ENCODE measurements at places on chromosomes 5 and 9. TPM values are rescaled to one million over a fixed set of nuclear protein-coding genes. Genes with fewer than 3 reads are reported as not detected.
A peak's percentile ranks its signal among the peaks of the same experiment; 100 is the strongest.

SLC6A3 gene
- not detected for total RNA-seq

DNA sequence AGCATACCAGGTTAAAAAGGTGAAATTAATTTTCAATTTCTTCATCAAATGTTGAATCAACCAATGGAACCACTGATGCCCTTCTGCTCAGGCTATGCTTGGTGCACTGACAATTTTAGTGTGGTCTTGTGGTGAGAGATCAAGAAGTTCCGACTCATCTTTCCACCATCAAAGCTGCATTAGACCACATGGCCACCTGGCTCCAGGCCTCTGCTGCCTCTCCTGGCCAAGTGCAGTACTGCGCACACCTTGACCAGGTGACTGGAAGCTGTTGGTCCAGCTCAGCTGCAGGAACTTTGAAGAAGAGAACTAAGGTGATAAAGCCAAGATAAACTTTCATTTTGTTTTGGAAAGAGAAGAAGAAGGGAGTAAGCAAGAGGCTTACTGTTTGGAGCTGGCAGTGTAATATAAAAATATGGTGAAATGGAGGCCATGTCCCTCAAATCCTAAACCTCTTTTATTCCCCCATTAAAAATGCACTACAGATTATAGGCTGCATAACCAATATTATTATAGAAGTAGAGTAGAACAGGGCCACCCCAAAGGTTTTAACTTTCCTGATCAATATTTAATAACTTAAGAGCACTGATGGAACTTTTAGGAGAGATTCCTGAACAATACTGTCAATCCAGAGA is 315.5 kb upstream of the C9orf72 start:
- DNase-seq, result no peak

GRCh38 chr5:143923634-143924266 is 111.8 kb downstream of the HMHB1 start:
- peak; percentile 66 for DNase-seq

MCIDAS gene
- total RNA-seq, result not detected

DNA sequence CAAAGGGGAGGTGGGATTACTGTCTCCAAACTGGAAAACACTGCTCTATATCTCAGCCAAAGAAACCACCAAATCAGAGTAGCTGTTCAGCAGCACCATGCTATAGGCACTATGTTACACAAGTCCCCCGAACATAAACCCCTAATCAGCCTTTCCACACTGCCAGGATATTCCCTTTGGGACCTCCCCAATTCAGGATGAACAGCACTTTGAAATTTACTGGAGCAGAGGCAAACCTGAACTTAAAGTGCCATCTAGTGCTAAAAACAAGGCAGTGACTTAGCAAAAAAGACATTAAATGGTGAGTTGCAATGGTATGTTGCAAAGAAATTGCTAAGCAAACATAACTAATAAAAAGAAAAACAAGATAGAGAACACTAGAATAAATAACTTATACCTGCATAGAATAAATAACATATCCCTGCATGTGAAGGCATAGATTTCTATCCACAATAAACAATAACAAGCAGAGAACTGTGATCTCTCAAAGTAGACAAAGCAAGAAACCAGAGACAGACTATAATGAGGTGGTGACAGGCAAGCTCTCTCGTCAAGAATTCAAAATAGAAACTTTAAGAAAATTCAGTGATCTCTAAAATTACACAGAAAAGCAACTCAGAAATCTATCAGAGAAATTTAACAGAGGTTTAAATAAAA is 584.4 kb upstream of the ACO1 start:
- DNase-seq, result no peak

DNA sequence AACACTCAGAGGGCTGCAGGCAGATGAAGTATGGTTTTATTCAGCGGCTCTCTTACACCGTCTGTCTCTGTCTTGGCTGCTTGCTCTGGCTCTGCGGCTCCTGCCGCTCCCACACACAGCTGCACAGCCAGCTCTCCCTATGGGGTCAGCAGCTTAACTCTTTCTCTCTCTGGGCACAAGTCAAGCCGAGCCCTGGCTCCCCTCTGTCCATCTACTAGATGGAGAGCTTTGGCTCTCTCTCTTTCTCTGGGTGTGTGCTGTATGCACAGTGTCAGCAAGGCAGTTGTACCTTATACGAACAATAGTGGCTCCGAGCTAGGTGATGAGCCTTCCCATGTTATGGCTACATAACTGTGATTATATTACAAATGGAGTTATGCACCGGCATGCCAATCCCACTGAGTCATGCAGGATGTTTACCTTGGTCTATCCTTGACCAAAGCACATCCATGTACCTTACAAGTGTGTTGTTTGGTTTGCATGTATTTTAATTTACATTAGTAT is 19.3 kb upstream of the PPP2CA start:
- peak; percentile 86 for DNase-seq

- peak; percentile 50 for DNase-seq
Measured at GRCh38 chr5:147177125-147177840, 57.5 kb upstream of the STK32A start.

IRX2 gene
- 0.36 TPM for total RNA-seq

BRD9 gene
- 40.0 TPM for total RNA-seq

EPB41L4A gene
- under 0.01 TPM for total RNA-seq

NUTM2G gene
- not detected for total RNA-seq

DNA sequence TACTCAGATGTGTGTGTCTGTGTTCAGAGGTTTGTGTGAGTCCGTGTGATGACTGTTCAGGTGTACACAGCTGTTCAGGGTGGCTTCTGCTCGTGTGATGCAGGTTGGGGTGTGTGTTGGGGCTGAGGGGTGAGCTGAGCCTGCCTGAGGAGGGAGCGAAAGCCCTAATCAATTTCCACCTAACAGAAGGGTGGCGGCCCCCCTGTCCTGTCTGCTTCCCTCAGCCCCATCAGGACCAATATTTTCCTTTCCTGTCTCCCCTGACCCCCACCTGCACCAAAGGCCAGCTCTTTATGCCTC is 30.2 kb downstream of the LHX2 start:
- no peak for DNase-seq

ARSI gene
- 15.2 TPM for total RNA-seq

DNA sequence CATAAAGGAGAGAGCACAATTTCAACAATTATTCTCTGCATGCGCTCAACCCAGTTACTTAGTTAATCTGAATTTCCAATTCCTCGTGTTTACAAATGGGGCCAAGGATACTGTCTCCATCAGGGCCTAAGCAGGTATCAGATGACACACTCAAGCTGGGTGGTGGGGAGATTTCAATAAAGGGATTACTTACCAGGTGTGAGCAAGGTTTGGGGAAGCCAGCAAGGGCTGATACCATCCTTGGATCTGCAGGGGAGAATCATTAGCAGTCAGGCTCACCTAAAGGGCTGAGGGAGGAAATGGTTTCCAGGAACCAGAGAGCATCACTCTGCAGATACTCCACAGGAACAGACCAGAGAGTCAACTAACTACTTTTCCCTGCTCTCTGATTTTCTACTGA is 487.1 kb downstream of the NTRK2 start:
- DNase-seq, result no peak

DNA sequence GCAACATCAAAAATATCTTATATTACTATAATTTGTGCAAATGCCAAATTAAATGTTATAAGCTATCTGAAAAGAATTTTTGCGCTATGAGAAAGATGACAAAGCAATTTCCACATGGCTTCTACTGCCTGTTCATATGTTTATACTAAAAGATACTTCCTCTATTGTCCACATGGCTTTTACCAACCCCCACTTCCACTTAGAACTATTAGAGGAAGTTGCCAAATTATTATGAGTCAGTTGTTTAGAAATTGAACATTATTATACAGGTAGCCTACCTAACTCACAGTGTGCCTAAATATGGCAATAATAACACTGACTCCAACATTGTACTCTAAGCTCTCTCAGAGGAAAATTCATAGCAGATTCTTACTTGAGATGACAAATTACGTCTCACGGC is 37.6 kb upstream of the SLC27A6 start:
- DNase-seq, result no peak

DNA sequence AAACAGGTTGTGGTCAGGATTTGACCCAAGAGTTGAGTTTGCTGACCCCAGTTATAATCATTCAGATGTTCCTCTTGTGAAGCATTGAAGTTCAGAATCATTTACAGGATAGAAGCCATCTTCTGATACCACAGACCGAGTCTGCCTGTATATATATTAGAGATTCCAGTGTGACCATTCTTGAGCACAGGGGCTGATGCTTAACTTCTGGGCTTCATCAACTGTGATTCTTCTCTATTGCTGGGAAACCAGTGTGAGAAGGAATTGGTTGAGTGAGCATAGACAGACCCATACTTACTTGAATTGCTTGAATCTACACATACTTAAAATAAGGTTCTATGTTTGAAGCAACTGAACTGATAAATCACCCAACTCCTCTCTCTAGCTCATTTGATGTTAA is 27.9 kb upstream of the PCAT7 start:
- DNase-seq, result no peak

All from IMR-90 (cell line).